NCI-H1417 treated with DMSO at 0.1 percent for 48 hours (cell line): ENCODE measurements at places on chromosomes 11 and 22.

GRCh38 chr11:34512840-34513681 is 533 bp downstream of the ELF5 start:
- DNase-seq = no peak

DNA sequence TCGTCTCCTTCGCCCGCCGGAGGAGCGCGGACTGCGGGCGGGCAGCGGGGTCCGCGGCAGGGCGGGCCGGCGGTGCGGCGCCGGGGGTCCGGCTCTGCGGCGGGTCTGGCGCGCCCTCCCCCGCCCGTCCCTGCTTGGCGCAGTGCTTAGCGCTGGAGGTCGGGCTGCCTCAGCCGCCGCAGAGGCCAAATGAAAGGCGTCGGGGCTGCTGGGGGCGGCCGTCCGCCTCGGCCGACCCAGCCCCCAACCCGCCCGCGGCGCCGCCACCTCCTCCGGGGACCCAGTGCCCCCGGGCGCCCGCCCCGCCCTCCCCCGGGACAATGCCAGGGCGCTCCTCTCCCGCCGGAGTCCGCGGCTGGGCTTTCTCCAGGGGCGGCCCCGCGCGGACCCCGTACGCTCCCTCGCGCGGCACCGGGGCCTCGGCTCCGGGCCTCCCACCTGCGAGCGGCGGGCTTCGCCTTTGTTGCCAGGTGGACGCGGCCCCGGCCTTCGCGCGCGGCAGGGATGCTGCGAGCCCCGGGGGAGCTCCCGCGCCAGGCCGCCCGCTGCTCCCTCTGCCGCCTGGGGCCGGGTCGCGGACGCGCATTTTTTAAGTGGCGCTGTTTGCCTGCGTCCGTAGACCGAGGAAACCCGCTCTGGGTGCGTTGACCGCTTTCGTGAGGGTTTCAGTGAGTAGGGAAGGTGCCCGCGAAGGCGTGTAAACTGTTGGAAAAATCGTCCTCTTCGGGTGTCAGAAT is 583 bp downstream of the APLP2 start:
- DNase-seq = no peak

DNA sequence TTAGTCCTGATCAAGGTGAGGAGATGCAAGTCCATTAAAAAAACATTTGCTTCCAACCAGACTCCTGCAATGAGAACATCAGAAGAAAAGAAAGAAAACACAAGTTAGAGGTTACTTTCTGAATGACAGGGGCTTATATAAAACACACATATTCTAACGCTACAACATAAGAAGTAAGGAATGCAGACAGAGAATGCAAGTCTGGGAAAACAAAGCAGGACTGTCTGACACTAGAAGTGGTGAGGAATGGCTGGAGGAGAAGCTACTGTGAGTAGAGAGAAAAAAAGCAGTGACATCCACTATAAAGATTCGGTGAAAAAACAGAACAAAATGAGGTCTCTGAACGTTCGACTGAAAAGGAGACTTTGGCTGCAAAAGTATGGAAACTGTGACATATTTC is 12.3 kb downstream of the TMEM216 start:
- DNase-seq = no peak

DNA sequence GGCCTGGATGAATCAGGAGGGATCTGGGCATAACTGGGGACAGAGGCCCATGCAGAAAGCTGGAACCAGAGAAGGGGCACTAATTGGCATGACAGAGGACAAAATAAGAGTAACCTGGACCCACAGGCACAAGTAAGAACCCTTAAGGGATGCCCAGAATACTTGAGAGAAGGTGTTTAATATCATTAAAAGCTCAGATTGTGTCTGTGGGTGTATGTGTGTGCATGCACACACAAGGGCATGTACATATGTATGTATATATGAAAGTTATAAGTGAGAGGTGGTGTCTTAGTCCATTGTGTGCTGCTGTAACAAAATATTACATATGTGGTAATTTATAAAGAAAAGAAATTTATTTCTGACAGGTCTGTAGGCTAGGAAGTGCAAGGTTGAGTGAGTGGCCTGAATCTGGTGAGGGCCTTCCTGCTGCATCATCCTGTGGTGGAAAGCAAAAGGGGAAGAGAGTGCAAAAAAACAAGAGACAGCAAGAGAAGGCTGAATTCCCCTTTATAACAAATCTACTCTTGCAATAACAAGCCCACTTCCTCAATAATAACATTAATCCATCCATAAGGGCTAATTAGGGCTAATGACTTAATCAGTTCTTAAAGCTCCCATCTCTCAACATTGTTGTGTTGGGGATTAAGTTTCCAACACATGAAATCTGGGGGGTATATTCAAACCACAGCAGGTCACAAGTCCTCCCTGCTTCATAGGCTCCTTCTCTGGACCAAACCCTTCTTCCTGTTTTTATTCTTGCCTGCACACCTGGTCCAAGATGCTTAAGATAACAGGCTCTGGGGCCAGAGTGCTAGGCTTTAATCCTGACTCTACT is 68.3 kb upstream of the POU2AF2 start:
- no peak for DNase-seq

GRCh38 chr22:36197065-36197440 is 4.6 kb downstream of the APOL4 start:
- DNase-seq = no peak

DNA sequence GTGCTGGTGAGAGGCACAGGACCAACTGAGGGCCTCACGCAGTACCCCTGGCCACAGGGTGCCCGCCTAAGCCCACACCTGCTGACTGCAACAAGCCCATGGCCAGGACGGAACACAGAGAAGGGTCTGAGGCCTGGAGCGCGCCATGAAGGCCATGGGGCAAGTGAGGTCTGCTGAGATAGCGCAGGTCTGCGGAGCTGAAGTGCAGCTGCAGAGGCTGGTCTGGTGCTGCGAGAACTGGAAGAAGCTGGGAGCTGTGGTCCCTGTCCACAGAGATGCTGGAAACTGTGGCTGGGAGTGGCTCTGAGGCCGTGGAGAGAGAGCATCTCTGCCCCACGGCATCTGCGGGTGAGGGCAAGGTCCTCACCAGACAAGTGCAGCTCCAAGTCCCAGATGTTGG is 8.3 kb downstream of the GALR3 start:
- no peak for DNase-seq

DNA sequence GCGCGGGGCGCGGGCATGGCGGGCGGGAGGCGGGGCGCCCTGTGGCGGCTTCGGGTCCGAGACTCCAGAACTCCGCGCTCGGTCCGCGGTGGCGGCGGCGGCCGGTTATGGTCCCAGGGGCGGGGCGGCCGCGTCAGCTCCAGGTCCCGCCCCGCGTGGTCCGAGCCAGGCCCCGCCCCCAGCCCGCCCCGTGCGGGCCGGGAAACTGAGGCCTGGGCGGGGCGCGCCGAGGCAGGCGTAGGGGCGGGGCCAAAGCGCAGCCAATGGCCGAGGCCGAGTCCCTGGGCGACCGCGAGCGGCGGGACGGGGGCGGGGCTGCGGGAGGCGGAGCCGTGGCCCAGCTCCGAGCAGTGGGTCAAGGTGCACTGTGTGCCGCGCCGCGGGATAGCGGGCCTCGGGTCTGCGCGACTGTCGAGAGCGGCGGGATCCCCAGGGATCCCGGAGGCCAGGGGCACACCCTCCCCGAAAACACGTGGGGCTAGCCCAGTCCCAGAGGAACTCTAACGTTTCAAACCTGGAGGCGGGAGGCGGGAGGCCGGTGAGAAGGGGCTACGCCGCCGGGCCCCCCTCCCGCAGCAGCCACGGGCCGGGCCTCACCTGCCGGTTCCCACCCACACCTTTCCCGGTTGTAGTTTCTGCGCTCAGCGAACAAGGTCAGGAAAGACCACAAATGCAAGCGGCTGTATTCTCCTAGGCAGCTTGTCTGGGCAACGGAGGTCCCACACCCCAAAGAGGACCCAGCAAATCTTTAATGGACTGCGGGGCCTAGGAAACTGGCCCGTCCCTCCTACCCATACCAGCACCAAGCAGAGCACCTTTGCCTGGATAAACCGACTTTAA is at the start of gene SLC25A1:
Gene SLC25A1 (minus strand): TSS at position 80 of the 840 bp plus-strand sequence. CDS start 63 bp downstream, at position 17.
- DNase-seq = peak; percentile 0

GRCh38 chr11:11977206-11977938 is 31.1 kb downstream of the DKK3 start:
- no peak for DNase-seq

DNA sequence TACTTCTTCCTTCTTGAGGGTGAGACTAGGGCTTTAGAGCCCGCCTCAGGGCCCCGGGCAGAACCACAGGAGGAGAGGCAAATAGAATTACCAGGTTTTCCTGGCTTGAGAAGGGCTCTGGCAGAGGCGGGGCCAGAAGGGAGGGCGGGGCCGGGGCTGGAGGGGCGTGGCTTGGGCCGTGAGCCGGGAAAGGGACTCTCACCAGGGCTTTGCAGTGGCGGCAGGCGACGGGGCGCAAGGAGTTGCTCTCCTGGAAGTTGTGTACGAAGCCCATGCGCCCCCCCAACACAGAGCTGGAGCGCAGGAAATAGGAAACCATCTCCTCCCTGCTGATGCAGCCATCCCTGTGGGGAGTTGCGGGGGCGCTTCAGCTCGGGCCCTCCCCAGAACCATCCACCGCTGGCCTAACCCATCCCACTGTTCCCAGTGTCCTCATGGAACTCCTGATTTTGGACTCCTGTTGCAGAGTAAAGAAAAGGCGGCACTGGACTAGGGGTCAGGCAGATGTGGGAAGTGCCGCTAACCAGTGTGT is 6.9 kb upstream of the NRXN2 start:
- DNase-seq = no peak

- no peak for DNase-seq
Observed at GRCh38 chr11:47271328-47271727, 1.4 kb downstream of the MADD start.

DNA sequence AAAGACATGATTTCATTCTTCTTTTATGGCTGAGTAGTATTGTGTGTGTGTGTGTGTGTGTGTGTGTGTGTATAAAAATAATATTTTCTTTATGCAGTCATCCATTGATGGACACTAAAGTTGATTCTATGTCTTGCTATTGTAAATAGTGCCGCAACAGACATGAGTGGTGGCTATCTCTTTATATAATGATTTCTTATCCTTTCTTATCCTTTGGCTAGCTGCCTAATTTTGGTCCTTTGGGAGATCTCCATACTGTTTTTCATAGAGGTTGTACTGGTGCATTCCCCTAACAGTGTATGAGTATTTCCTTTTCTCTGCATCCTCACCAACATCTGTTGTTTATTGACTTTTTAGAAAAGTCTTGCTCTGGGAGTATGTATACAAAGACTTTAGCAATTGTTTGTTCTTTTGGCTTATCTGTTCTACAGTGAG is 107.0 kb downstream of the STIM1 start:
- no peak for DNase-seq

- DNase-seq = no peak
Observed at GRCh38 chr11:126152152-126152551, 59.3 kb downstream of the RPUSD4 start.

- no peak for DNase-seq
Observed at GRCh38 chr11:44047298-44047697, 483 bp upstream of the ACCSL start.

- DNase-seq = no peak
Observed at GRCh38 chr22:45098056-45098455, 65.7 kb upstream of the NUP50 start.

DNA sequence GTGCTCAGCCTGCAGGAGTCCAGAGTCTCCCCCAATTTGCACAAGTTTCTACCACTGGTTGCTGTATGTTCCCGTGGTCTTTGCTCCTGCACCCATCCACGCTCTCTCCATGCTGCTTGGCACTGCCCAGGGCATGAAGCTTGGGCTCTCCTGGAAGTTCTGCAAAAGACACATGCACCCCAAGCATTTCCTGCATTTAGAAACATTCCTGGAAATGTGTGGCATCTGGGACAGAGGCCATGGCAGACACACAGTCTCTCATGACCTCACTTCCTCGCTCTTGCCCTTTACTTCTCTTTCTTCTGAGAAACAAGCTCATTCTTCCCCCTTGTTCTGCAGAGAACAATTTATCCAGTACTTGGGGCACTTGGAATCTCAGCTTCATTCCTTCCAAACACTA is 489.5 kb downstream of the BUD13 start:
- no peak for DNase-seq

- no peak for DNase-seq
Observed at GRCh38 chr11:62322524-62322923, 14.7 kb upstream of the ASRGL1 start.

DNA sequence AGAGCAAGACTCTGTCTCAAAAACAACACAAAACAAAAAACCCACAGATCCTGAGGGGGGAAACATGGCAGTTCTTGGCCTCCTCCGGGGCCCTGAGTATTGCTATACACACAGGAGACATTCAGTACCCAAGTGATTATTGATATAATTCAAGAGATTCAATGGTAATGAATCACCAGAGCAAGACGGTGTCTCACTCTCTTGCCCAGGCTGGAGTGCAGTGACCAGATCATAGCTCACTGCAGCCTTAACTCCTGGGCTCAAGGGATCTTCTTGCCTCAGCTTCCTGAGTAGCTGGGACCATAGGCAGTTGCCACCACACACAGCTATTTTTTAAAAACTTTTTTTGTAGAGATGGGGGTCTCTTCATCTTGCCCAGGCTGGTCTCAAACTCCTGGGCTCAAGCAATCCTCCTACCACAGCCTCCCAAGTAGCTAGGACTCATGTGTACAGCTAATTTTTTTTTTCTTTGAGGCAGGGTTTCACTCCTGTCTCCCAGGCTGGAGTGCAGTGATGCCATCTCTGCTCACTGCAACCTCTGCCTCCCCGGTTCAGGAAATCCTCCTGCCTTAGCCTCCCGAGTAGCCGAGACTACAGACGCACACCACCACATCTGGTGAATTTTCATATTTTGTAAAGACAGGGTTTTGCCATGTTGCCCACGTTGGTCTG is 21.8 kb upstream of the PIK3C2A start:
- DNase-seq = no peak

DNA sequence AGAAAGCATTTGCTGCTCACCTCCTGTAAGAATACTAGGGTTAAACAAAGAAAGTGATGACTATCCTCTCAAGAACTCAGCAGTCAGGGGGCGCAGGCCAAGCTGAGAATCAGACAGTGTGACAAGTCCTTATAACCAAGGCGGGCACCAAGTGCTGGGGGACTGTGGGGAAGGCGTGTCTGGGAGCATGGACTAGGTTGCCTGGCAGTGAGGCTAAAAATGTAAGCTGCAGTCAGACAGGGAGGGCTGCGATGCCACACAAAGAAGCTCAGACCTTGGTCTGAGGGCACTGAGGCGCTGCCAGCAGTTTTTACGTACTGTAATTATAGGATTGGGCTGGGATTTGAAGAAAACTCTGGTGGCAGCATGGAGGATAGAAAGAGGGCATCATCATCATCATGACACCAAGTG is 73.7 kb downstream of the FLI1 start:
- DNase-seq = no peak

GRCh38 chr11:69657911-69658625 is 17.1 kb downstream of the LTO1 start:
- DNase-seq = no peak

DNA sequence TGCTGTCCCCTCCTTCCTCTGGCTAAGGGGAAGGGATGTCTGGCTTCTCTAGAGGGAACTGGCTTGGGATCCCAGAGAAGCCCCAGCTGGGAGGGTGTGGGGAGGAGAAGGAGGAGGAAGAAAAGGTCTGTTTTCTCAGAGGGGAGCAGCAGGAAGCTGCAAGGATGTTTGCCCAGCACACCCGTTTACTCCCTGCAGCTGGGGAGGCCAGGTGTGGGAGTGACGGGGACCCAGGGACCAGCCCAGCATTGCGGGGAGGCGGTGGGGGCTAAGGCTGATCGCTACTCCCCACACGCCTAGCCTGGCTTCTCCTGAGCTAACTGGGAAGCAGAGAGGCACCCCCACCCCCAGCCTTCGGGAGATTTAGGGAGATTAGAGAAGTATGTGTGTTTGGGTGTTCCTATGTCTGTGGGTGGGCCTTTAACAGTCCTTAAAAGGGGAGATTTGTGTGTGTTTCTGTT is 3.9 kb downstream of the CREB3L1 start:
- DNase-seq = no peak

GRCh38 chr11:64903291-64903833 is 13.6 kb downstream of the ATG2A start:
- no peak for DNase-seq

GRCh38 chr11:128039140-128040021 is 548.0 kb downstream of the ETS1 start:
- DNase-seq = no peak
